AG08395 (cell line): ENCODE measurements at places on chromosomes 2 and 18.

GRCh38 chr2:53347269-53347668 is 420.3 kb upstream of the CHAC2 start:
- no peak for DNase-seq

DNA sequence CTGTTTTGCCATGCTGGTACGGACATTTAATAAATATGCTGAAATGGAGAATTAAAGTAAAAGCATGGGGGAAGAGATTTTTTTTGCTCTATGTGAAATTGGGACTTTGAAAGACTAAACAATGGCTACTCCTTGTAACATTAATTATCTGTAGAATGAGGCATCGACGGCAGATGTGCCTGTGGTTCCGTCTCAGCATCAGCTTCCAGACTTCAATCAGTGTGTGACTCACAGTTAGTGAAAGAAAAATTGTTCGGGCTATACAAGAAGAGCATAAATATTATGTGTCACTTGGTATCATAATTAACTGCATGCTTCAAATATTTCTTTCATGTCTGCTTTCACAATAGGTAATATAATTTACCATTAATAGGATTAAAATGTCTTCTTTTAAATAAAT is 117.0 kb upstream of the SMIM21 start:
- DNase-seq = peak; percentile 63

GRCh38 chr2:102082571-102083392 is 59.8 kb upstream of the IL1R1 start:
- peak; percentile 49 for DNase-seq

DNA sequence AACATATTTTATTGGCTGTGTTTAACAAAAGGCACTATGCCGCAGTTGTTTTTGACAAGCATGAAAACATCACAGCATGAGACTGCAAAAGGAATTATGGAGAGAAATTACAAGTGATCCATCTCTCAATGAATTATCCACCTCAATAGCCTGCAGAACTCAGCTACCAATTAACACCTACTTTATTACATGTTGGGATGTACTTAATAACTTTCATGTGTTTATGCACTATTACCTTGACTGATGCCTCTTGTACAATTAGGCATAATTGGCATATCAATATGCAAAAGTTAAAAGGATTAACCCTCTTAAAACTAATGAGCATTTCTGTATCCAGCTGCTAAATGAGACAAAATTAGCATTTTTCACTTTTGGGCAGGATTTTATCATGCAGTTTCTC is 27.8 kb downstream of the ARHGAP15 start:
- no peak for DNase-seq

- DNase-seq = no peak
These were observed 518.2 kb downstream of the NRXN1 start for GRCh38 chr2:50513724-50514123.

GRCh38 chr2:1518867-1519530 is 105.7 kb downstream of the TPO start:
- DNase-seq = no peak

GRCh38 chr2:232779934-232780333 is 3.6 kb upstream of the KCNJ13 start:
- no peak for DNase-seq

GRCh38 chr2:181041661-181042060 is 61.3 kb downstream of the UBE2E3 start:
- no peak for DNase-seq

- peak; percentile 10 for DNase-seq
These were observed 251.4 kb downstream of the SLC8A1 start for GRCh38 chr2:40200366-40200915.

DNA sequence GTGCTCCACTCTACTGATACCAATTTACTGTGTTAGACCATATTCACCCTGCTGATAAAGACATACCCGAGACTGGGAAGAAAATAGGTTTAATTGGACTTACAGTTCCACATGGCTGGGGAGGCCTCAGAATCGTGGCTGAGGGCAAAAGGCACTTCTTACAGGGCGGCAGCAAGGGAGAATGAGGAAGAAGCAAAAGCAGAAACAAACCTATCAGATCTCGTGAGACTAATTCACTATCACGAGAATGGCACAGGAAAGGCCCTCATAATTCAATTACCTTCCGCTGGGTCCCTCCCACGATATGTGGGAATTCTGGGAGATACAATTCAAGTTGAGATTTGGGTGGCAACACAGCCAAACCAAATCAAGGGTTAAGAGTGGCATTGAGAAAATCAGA is 65.2 kb downstream of the LDLRAD4 start:
- DNase-seq = no peak

DNA sequence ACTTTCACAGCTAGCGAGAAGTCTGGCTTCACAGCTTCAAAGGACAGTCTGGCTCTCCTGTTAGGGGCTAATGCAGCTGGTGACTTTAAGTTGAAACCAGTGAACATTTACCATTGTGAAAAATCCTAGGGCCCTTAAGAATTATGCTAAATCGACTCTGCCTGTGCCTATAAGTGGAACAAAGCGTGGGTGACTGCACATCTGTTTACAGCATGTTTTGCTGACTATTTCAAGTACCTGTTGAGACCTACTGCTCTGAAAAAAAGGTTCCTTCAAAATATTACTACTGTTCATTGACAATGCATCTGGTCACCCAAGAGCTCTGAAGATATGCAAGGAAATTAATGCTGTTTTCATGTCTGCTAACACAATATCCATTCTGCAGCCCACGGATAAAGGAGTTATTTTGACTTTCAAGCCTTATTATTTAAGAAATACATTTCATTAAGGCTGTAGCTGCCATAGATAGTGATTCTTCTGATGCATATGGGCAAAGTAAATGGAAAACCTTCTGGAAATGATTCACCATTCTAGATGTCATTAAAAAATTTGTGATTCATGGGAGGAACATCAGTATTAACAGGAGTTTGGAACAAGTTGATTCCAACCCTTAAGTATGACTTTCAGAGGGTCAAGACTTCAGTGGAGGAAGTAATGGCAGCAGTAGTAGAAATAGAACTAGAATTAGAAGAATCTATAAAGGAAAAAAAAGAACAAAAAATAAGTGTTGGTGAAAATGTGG is 48.9 kb downstream of the POLR1A start:
- no peak for DNase-seq

GRCh38 chr18:44602845-44603244 is 77.8 kb upstream of the SETBP1 start:
- DNase-seq = no peak

GRCh38 chr2:204790076-204790475 is 244.8 kb downstream of the PARD3B start:
- DNase-seq = no peak

DNA sequence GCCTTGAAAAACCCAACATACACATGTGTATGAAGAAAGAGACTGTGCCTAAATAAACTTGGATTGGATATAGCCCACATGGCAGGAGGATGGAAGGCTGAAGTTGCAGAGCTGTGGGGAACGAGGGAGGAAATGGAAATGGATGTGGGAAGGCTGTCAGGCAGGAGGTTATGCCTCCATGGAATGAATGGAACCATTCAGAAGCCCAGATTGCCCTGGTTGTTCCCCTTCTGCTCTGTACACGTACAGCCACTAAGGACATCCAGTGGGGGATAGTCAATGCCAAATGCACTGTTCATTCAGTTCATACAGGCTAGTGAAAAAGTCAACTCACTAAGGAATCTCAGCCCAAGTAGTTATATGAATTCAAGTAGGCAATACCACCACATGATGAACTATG is 463.7 kb downstream of the TNS1 start:
- no peak for DNase-seq

DNA sequence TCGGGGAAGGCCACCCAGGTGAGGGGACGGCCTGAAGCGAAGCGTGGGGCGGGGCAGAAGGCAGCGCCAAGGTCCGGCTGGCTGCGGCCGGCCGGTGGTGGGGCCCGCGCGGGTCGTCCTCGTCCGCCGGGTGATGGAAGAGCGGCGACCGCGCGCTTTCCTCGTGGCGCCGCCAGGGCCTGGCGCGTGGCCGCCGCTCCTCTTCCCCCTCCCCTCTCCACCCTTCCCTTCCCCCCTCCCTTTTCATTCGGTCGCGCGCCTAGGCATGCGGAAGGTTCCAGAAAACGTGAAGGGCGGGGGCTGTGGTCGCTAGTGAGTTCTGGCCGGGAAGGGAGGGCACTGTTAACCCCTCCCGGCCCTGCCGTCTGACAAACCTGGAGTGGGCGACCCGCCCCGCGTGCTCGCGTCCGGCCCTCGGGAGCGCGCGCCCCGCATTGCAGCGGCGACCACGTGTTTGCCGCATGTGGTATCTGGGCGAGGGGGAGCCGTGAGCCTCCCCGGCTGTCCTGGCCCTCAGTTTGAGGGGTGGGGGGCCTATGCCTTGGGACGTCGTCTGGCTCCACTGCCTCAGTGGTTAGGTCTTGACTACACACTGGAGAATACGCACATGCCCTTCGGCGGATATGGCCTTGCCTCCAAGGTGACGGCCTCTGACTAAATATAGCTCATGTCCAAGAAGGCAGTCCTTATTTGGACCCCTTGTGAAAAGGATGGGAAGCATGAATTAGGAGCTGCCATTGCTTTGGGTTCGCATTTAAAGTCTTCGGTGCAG is 579 bp downstream of the MAT2A start:
- peak; percentile 34 for DNase-seq

GRCh38 chr2:150491943-150492342 is 4.5 kb upstream of the RND3 start:
- DNase-seq = no peak

DNA sequence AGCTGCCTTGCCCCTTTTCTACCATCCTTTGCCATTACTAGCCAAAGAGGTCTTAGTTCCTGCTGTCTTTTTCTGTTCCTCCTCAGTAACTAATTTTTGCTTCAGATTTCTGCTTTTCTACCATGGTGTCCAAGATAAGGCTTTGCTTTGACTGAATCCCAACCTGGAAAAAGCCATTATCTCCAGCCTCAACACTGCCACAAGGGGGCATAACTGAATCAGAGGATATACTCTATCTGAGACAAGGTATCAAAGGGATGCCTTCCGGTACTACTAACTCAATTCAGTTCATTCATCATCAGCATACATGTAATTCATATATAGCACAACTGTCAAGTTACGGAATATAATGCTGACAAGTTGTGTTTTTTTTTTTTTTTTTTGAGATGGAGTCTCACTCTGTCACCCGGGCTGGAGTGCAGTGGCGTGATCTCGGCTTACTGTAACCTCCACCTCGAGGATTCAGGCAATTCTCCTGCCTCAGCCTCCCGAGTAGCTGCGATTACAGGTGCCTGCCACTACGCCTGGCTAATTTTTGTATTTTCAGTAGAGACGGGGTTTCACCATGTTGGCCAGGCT is 11.4 kb downstream of the OSGEPL1 start:
- DNase-seq = peak; percentile 62

DNA sequence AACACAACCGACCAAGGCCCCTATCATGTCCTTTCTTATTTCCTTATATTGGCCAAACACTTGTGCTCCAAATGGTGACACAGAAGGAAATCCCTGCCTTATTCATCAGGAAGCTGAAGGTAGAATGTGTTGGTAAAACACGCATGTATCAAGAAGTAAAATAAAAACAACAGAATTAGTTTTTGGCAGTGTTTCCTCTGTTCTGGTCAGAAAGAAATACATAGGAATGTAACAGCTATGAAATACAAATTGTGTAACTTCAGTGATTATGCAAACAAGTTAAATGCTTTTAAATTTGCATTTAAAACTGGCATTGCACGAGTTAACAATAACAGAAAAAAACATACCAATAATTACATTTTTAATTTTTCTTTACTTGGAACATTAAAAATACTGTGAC is 19.3 kb downstream of the ST6GAL2 start:
- no peak for DNase-seq

GRCh38 chr2:31328026-31328425 is 86.5 kb downstream of the XDH start:
- no peak for DNase-seq

GRCh38 chr2:57515366-57515765 is 531.2 kb upstream of the VRK2 start:
- DNase-seq = no peak

DNA sequence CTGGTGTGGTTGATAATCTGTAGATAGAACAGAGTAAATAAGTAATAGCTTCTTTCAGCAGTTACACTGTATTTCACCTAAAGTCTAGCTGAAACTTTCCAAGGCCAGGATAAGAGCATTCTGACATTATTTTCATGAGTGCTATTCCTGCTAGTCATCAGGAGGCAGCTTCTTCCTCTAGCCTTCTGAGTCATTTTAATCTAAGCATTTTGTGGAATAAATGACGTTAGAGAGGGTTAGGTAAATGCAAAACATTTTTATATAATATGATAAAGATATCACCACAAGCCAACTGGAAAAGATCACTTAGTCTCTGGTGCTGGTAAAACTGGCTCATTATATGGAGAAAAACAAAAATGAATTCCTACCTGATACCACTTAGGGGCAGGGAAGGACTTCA is 138.5 kb downstream of the MEP1B start:
- DNase-seq = peak; percentile 11

GRCh38 chr2:238916176-238916874 is 68.4 kb downstream of the TWIST2 start:
- DNase-seq = no peak

DNA sequence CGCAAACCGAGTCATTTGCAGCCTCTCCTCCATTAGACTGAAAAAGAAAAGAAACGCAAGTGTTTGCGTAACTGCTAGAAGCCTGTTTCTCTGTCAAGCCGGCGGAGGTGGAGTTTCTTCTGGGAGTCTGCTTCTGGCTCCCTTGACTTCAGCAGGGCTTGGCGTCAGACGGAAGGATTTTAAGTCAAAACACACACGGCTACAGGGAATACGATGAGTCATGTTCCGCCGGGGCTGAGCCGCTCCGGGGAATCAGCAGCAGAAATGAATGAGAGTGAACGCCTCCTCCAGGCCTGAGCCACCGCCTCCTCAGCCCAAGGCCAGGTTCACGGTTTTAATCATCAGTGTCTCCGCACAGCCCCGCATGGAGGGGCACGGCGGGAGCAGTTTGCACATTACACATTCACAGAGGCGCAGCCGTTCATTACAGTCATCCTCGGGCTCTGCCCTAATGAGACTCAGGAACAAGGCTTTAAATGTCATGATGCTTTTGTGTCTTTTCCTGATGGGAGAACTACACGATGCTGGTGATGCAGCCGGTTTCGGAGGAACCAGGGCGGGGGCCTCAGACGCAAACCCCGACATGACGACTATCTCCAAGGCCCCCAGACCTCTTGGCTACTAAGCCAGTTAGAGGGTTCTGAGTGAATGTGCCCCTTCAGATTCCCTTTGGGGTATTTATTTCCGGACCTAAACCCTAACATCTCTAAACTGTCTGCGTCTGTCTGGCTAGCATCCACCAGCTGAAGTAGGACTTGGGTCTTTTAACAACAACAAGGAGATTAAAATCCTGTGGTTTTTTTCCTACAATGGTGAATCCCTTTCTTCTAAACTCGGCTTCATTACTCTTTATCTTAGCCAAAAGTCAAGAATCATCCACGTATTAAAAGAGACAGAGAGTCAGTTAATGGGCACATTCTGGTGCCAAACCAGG is 11.1 kb upstream of the SCG2 start:
- peak; percentile 97 for DNase-seq

- no peak for DNase-seq
These were observed 47.8 kb upstream of the FOSL2 start for GRCh38 chr2:28344756-28345373.

DNA sequence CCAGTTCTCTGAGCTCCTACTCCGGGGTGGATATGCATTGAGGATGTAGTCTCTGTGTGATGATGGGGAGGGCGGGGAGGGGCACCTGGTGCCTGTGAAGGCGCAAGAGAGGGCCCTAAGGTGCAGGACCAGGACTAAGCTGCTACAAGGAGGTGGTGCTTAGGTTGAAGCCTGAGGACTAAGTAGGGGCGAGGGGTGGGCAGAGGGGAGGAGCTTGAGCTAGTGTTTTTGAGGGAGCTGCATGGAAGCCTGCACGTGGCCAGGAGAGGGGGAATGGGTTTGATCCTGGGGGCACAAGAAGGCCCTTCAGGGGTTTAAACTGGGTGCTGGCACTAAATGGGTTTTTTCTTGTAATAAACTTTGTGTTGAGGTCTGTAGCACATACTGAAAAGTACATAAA is 105.0 kb downstream of the UGGT1 start:
- no peak for DNase-seq

GRCh38 chr2:45688479-45689298 is 37.2 kb downstream of the PRKCE start:
- DNase-seq = peak; percentile 44
